A549 treated with RU486 at 1 μM for 4 hours (cell line): ENCODE measurements at places on chromosomes 1 and 21. TPM values are rescaled to one million over a fixed set of nuclear protein-coding genes. Genes with fewer than 3 reads are reported as not detected.

The SPRR2E gene
- total RNA-seq = not detected in 5 replicates

The UBXN10 gene
- not detected in 5 replicates for total RNA-seq

The ZMYND12 gene
- total RNA-seq = 0.16 to 0.77 TPM (median 0.25 TPM) in 5 replicates

The SHCBP1L gene
- total RNA-seq = not detected in 5 replicates

The PTGER3 gene
- total RNA-seq = not detected in 5 replicates

The MAP3K7CL gene
- 1.5 to 2.7 TPM (median 1.9 TPM) in 5 replicates for total RNA-seq

The TSACC gene
- 1.2 to 3.0 TPM (median 1.6 TPM) in 5 replicates for total RNA-seq

The LCE3D gene
- total RNA-seq = 0.96 to 1.3 TPM (median 0.97 TPM) in 3 of 5 replicates, not detected in the others

The SLC2A1 gene
- total RNA-seq = 114 to 141 TPM (median 136 TPM) in 5 replicates

The PLA2G2C gene
- not detected in 5 replicates for total RNA-seq

The OR6N1 gene
- total RNA-seq = not detected in 5 replicates
